Activated CD8-positive, alpha-beta memory T cell treated with anti-CD3 and anti-CD28 coated beads, Interleukin-2, amount 50 U/mL, for 4 hours (primary cell): ENCODE measurements at places on chromosomes 11 and 22.

GRCh38 chr22:16776080-16776479, 49.1 kb downstream of the XKR3 start:
- no peak for DNase-seq

DNA sequence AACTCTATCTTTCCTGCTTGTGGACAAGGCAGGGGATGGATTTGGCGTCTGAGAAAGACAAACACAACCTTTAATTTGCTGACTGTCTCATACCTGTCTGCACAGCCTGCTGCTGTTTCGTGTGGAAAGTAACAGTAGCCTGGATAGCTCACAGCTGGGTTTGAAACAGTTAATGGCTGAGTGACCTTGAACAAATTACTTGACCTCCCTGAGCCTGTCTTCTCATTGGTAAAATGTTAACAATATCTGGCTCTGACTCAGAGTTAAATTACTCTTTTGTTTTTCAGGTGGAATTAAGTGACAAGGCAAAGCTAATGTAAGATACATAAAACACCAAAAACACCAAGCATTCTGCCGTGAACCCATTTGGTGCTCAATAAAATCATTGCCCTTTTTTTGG, 41.1 kb upstream of the ADA2 start:
- no peak for DNase-seq

- DNase-seq = peak; percentile 43
These were observed 8.5 kb upstream of the CHRDL2 start for GRCh38 chr11:74739546-74740270.

- DNase-seq = no peak
These were observed 817.4 kb downstream of the BRD1 start for GRCh38 chr22:49010070-49010863.

GRCh38 chr11:9838229-9838628, 174.4 kb downstream of the SWAP70 start:
- no peak for DNase-seq

GRCh38 chr11:77472991-77473800, 698 bp downstream of the PAK1 start:
- DNase-seq = peak; percentile 61

DNA sequence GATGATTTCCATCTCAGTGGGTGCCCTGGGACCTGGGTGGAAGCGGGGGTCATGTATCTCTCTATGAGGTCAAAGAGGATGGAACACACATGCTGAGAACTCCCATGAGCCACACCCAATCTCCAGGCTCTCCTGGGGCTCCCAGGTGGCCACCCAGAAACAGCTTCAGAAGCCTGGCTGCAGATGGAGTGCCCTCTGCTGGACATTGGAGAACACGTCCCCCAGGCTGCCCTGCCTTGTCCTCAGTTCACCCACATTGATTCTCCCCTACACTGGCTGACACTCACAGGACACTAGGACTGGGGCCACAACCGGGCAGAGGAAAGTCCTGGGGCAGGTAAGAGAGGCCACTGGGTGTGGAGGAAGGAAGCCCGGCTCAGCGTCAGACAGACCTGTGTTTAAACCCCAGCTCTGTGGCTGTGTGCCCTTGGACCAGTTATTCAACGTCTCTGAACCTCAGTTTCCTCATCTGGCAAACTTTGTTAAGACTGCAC, 4.5 kb upstream of the NOL12 start:
- peak; percentile 74 for DNase-seq

DNA sequence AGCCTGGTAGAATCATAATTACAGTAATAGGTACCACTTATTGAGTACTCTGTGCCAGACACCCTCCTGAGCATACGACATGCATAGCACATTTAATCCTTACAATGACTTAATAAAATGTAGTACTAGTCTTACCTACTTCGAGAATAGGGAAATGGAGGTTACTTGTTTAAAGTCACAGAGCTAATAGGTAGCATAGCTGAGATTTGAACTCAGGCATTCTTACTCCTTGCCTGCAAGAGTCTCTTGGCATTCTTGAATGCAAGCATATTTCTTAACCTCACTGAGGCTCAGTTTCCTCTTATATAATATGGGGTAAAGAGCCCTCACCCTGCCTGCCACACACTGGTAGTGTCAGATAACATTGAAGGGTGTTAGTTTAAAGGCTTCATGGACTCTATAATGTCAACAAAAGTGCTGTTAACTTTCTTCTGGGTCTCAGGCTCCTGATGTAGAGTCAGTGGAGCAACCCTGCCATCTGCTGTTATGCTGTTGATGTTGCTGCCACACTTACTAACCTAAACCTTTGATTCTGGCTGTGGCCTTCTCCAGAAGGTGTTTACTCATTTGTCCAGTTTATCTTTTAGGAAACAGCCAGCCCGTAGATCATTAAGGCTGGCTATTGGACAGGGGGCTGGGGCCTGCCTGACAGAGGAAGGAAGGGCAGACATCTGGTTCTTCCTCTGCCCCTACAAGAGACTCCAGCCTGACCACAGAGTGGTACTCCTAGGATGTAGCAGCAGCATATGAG, 18.9 kb downstream of the LIMK2 start:
- DNase-seq = peak; percentile 53

DNA sequence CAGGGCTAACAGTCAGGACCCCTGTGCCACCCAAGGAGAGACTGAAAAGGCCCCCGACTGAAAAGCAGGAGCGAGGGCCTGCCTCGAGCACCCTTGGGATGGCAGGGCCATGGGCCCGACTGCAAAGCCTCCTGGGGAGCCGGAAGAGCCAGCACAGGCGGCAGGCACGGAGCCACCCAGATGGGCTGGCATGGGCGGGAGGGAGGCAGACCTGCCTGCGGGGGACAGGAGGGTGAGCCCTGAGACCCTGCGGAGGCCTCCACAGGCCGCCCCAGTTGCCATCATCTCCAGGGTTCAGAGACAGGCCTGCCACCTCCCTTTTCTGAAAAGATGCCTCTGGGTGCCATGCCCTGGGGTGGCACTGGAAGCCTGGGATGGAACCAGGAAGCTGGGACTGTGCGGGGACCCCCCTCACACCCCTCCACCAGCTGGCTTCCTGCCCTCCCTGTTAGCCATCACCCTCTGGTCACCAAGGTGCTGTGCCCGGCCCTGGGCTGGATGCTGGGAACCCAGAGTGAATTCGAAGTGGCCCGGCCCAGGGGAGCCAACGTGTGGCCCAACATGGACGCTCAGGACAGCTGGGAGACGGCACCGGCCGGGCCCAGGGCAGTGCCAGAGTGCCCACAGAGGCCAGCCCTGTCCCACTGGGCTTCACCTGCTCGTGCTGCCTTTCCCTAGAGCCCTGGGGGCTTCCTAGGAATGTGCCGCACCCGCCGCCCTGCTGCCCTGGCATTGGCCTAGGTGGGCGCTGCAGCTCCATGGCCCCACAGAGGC, 13.8 kb downstream of the TSPAN32 start:
- no peak for DNase-seq

GRCh38 chr11:132466983-132467382, 1065.3 kb downstream of the OPCML start:
- DNase-seq = no peak

- DNase-seq = peak; percentile 58
These were observed 54.7 kb downstream of the FBXO7 start for GRCh38 chr22:32528984-32529982.

DNA sequence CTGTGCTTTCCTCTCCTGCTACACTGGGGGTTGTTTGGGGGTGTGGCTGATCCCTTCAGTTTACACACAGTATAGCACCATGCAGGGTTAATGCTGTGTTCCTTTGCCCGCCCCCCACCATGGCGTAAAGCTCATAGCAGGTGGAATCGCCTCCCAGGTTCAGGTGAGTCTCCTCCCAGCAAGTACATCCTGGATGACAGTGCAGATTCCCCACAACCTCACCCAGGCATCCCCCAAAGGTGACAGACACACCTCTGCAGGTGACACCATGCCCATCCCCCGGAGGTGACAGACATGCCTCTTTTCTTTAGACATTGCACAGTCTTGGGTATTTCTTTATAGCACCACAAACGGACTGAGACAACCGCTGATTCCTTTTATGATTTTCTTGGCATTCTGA, 343.7 kb downstream of the BRD1 start:
- DNase-seq = no peak

DNA sequence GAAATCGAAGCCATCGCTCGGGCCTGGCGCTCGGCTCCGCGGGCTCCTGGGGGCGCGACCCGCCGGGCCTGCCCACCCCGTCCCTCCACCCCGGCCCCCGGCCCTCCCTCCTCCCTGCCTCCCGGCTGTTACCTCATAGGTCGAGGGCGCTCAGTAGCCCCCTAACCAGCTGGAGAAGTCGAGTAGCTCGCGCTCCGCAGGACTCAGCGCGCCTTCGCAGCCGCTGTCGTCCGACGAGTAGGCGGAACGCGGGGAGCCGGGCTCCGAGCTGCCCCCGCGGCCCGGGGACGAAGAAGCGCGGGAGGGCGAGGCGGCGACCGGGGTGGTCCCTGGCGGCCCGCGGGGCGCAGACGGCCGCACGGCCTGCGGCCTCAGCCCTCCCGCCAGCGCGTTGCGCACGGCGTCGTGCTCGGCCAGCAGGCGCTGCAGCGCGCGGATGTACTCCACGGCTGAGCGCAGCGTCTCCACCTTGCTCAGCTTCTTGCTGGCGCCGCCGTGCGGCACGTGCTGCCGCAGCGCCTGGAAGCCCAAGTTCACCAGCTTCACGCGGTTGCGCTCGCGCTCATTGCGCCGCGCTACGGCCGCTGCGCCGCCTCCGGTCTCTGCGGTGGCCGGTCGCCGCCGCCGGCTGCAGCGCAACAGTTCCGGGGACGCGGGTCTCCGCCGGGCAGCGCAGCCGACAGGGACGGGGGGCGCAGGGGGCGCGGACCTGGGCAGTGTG, 627 bp downstream of the ASCL2 start:
- peak; percentile 52 for DNase-seq

- DNase-seq = peak; percentile 7
These were observed 6.7 kb downstream of the TRIM29 start for GRCh38 chr11:120130991-120131760.

DNA sequence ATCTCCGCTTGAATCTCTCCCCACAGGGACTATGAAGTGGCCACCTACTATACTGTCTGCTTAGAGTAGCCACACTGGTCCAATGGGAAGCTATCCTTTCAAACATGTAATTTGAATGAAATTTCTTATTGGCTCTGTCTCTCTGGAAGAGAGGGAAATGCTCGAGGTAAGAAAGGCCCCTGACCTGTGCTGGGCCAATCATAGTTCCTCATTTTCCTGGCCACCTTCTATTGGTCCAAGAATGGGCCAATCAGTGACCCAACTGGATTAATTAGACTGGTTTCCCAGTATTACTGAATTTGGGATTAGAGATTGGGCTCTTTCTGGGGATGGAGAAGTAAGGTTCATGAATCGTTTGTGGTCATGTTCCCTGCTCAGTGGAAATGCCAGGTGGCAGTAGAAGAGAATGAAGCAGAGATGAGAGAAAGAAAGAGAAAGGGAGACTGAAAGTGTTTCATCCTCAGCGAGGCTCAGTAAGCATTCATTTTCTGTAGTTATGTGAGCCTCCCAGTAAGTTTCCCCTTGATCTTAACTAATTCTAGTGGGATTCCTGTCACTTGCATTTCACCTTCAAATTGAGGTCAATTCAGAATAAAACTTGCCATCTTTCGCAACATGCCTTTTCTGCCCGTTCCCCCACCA, 8.4 kb upstream of the MMP20 start:
- no peak for DNase-seq

- no peak for DNase-seq
These were observed 13.5 kb upstream of the TMA7B start for GRCh38 chr22:39946503-39947219.
